ENCODE measurements at places on chromosomes 13 and 19.

DNA sequence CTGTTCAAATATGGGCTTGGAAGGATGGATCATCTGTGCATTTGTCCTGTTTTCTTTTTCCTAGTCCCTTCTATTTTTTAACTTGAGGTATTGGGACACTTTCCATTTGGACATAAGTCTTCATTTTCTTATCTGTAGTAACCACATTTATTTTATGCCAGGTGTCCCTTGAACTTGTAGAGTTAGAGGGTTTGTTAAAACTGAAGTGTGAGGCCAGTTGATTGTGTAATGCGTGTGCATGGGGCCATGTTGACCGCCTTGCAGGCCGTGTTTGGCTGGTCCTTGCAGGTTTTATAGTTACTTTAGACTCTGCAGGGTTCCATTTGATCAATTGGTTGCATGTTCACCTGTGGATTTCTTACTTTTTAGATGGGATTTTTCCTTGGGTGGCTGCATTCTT is 21.0 kb downstream of the SAE1 start:
- DNase-seq, result no peak

- peak; percentile 87 for DNase-seq
Observed at GRCh38 chr13:80342471-80343371, 1.8 kb upstream of the SPRY2 start.

- DNase-seq, result no peak
Observed at GRCh38 chr19:13037731-13038130, 42.5 kb downstream of the NFIX start.

GRCh38 chr13:107964395-107964794 is 250.9 kb downstream of the LIG4 start:
- no peak for DNase-seq

- DNase-seq, result no peak
Observed at GRCh38 chr13:83531022-83531421, 351.3 kb downstream of the SLITRK1 start.

GRCh38 chr13:48497669-48498068 is 35.2 kb downstream of the RCBTB2 start:
- DNase-seq, result no peak
